ENCODE measurements at places on chromosomes 2 and 18.

- no peak for DNase-seq
Observed at GRCh38 chr2:64214281-64215115, 70.3 kb upstream of the PELI1 start.

GRCh38 chr2:18373664-18374063 lies 186.8 kb downstream of the RDH14 start:
- DNase-seq = no peak

- no peak for DNase-seq
Observed at GRCh38 chr18:13725566-13726231, 659 bp downstream of the FAM210A start.

DNA sequence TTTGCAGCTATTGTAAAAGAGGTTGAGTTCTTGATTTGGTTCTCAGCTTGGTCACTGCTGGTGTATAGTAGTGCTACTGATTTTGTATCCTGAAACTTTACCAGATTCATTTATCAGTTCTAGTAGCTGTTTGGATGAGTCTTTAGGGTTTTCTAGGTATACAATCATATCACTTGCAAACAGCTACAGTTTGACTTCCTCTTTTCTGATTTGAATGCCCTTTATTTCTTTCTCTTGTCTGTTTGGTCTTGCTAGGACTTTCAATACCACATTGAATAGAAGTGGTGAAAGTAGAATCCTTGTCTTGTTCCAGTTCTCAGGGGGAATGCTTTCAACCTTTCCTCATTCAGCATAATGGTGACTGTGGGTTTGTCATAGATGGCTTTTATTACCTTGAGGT lies 210.5 kb upstream of the DPP10 start:
- DNase-seq = no peak

- no peak for DNase-seq
Observed at GRCh38 chr2:19809206-19809605, 92.6 kb downstream of the TTC32 start.

GRCh38 chr2:235034265-235035118 lies 82.7 kb downstream of the SH3BP4 start:
- DNase-seq = no peak

- DNase-seq = no peak
Observed at GRCh38 chr2:109531221-109531620, 82.5 kb downstream of the SEPTIN10 start.

DNA sequence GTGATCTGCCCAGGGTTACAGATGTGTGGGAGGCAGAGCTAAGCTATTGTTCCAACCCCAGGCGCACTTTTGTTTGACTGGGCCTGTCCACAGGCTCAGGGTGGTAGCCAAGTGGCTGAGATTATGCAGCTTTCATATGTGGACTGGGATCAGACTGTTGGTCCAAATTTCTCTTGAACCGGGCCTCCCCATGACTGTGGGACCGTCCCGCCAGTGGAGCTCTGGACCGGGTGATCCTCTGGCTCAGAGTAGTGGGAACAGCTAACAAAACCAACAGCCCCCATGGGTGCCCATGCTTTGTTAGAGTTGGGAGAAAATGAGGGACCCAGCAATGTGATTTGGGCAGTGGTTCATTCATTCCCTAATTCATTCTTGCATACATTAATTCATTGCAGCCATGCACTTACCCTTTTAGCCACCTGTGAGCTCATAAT lies 86.8 kb upstream of the HS6ST1 start:
- DNase-seq = no peak

DNA sequence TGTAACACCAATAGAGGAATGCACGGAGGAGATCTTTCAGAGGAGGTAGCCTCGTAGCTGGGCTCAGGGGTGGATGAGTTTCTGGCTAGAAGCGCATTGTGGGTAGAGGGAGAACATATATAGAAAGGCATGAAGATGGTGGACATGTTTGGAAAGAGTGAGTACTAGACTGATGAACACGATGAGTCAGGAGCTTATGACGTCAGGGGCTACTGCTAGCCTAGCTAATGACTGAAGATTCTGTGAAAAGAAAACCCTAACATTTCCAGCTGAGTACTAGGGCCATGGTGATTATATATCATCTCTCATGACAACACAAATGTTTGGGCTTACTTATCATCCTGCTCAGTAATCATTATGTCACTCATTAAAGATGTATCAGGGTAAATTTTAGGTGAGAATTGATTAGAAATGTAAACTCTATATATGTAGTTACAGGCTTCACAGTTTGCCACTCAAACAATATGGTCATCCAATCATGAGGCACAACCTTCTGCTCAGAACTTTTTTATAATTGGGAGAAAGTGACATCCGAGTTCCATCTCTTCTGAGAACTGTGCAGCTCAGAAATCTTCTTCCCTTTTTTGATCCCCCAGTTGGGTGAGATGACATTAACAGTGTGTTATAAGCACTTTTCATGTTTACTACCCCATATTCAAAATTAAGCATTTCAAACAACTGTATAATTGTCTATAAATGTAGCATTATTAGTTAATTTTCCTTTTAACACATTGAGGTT lies 22.2 kb upstream of the IL1RN start:
- DNase-seq = no peak

DNA sequence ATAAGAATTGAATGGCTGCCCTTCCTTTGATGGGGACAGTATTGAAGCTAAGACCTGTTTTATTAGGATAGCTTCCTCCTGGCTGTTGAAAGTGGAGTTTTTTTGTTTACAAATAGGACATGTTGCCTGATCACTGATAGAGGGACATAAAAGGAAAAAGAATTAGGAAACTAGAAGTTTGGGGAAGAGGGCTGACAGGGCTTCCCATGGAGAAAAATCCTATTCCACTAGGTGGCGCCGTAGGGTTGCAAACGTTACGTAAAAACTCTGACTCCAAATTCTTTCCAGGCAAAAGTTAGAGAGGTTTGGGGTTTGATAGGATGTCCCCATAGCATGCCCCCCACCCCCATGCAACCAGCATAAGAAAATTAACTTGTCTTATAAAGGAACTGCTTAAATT lies 11.1 kb upstream of the RBFA start:
- DNase-seq = no peak

DNA sequence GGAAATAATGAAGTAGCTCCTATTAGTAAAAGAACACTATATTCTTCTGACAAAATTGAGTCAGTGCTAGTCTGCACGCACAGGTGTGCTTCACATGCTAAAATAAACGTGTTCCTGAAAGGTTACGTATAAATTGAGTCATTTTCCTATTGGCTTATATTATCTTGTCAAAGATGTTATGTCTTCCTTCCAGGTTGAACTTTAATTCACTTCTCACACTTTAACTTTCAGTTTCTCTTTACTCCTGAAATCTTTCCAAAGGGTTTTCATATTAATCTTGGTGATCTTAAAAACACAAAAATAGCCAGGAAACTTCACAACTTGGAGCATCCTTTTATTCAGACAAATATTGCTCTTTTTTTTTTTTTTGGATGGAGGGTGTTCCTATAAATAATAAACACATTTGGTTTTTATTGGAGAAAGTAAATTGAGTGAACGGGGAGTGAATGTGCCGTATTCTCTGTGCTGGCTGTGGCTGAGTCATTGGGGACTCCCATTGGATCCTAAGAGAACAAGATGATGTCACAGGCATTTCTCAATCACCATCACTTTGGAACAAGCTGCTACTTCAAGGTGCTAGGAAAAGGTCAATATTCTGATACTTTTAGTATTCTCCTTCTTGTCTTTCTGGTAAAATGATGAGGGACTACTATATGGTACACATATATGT lies 150.2 kb upstream of the SPATS2L start:
- DNase-seq = no peak

DNA sequence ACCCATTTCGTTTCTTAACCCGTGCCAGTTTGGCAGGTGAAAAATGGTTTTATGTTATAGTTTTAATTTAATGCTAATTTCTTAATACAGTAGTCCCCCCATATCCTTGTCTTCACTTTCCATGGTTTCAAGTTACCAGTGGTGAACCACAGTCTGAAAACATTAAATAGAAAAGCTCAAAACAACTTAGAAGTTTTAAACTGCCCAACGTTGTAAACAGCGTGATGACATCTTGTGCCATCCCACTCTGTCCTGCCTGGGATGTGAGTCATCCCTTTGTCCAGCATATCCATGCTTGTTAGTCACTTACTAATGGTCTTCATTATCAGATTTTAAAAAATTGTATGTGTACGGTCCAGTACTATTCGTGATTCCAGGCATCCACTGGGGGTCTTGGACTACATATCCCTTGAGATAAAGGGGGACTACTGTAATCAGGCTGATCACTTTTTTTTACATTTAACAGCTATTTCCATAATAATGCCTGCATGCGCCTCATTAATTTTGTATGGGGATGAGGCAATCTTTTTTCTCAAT lies 31.9 kb downstream of the SLC66A3 start:
- no peak for DNase-seq

DNA sequence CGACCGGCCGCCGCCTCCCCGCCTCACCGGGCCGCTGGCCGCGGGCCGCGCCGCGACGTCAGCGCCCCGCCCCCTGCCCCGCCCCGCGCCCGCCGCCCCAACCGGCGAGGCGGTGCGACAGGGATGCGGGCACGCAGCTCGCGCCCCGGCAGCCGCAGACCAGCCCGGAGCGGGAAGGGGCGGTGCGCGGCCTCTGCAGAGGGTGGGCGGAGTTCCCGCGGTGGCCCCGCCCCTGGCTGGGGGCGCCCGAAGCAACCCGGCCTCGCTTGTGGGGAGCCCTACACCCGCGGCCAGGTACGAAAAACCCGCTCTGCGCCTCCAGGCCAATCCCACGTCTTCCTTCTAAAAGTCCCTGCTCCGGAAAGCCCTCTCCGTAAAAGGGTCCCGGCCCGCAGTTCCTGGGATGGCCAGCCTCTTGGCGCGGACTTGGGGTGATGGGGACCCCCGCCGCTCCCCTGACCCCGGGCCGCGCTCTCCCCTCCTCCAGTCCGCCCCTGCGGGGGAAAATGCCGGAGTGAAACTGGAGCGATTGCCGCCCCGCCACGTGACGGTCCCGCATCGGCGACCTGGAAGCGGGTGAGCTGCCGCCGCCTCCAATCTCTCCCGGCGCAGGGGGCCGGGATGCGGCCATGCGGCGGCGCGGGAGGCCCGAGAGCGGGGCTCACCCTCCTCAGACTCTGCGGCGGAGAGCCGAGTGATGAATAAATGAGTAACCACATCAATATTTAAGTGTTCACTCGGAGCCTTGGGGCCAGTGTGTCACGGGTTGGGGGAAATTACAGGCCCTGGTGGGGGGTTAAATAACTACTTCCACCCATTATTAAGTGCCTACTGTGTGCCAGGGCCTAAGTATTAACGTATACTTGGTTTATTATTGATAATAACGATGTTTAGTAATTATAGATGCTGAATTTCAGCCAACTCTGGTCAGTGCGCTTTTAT lies at the start of gene RAB11FIP5:
TSS of gene RAB11FIP5 (minus strand) at position 36 of the 942 bp plus-strand sequence. CDS start 171 bp downstream, outside the sequence.
- no peak for DNase-seq

- no peak for DNase-seq
Observed at GRCh38 chr2:10471955-10472354, 23.8 kb upstream of the ODC1 start.

GRCh38 chr18:76958692-76959341 lies 136.5 kb downstream of the ZNF236 start:
- no peak for DNase-seq

DNA sequence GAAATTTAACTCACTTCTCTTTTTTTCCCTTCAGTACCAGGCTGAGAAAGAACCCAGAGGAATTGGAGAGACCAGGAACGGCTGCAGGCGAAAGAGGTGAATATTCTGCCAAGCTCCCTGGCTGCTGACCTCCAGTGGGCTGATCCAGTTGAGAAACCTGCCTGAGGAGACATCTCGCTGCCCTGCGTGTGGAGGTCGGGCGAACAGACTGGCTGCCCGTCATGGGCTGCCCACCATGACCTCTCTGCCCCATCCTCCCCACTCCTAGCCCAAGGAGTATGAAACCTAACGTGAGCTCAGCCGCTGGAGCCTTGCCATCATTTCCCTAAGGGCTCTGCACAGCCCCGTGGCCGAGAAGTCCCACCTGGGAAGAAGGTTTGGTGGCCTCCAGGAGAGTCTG lies 148.8 kb upstream of the SALL3 start:
- DNase-seq = no peak

DNA sequence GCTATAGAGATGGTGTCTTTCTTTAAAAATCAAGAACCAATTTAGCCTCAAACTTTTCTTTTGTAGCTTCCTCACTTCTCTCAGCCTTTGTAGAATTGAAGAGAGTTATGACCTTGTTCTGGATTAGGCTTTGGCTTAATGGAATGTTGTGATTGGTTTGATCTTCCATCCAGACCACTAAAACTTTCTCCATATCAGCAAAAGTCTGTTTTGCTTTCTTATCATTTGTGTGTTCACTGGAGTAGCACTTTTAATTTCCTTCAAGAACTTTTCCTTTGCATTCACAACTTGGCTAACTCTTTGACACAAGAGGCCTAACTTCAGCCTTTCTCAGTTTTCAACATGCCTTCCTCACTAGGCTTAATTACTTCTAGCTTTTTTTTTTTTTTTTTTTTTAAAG lies 193.1 kb downstream of the ACOXL start:
- DNase-seq = no peak

All from cerebellar nuclear complex (tissue), 1 donor.